ENCODE measurements at places on chromosomes 12 and 14. TPM values are rescaled to one million over a fixed set of nuclear protein-coding genes. Genes with fewer than 3 reads are reported as not detected.

DNA sequence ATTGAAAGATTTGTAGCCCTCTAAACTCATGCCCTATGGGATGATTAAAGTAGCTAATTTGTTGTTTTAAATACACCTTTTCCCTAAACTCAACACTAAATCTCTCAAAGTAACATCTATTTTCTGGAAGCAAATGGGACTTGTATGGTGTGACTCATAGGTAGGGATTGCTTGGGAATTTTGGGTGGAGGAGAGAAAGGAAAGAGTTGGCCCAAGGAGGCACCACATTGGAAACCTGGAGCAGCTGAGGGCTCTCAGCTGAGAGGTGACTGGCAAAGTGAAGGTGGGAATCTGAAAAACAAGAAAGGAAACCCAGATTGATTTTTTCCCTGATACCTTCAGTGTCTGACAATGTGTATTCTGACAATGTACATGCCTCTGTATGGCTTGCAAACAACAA, 114.8 kb upstream of the PRICKLE1 start:
- DNase-seq = no peak

- DNase-seq = no peak
These were observed 2.3 kb downstream of the LAG3 start for GRCh38 chr12:6774499-6775062.

DNA sequence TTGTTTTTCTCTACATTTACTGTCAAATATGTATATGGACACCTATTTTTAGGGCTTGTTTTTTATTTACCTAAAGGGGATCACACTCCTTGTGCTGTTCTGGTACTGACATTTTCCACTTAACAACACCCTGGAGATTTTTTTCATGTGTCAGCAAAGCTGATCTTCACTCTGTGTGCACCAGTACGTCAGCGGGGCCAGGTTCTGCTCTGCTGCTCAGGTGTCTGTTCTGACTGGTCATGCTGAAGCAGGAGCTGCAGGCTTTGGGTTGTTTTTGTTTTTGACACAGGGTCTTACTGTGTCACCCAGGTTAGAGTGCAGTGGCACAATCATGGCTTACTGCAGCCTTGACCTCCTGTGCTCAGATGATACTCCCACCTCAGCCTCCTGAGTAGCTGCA, 81.9 kb upstream of the CCND2 start:
- no peak for DNase-seq

DNA sequence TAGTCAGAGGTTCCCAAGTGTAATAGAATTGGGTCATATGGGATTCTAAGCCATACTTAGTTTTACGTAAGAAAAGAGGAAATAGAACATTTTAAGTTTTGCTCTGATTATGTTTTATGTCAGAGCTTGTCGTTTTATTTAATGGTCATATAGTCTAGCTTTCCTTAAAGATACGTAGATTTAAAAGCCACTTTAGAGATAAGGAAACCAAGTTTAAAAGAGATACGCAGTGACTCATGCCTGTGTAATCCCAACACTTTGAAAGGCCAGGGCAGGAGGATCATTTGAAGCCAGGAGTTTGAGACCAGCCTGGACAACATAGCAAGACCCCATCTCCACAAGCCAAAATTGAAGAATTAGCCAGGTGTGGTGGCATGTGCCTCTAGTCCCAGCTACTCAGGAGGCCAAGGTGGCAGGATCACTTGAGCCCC, 19.5 kb downstream of the MAPK1IP1L start:
- no peak for DNase-seq

The FERMT2 gene
- 53.8 TPM for total RNA-seq

- DNase-seq = no peak
These were observed 65.1 kb upstream of the SLCO1B1 start for GRCh38 chr12:21065845-21066244.

GRCh38 chr12:9065607-9065856, 50.2 kb downstream of the A2M start:
- no peak for DNase-seq

All from adrenal gland (tissue), 19 donors.